NCI-H1436 treated with DMSO at 0.1 percent for 48 hours (cell line): ENCODE measurements at places on chromosomes 3 and 15.

- DNase-seq = no peak
Measured at GRCh38 chr3:15919971-15920370, 122.2 kb upstream of the ANKRD28 start.

GRCh38 chr3:72223116-72223515 is 438.2 kb upstream of the PROK2 start:
- no peak for DNase-seq

DNA sequence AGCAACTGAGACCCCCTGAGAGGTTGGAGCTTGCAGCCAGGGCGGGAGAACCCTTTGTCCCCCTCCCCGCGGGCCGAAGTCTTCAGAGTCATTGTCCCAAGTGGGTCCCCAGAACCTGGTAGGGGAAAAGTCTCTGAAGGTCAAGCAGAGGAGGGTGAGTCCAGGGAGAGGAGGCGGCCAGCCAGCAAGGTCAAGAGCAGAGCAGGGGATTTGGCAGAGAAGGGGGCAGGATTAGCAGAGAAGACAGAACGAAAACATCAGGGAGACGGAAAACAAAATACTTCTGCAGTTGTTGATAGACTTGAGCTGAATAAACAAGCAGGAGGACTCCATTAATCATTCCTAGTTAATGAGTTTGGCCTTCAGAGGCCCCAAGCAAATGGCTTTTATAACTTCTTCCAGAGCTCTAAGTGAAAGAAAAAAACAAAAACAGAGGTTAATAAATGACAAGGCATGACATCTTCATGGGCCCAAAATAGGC is 66.7 kb downstream of the GRIP2 start:
- DNase-seq = no peak

GRCh38 chr15:72564091-72564490 is 90.0 kb downstream of the ARIH1 start:
- no peak for DNase-seq

- DNase-seq = no peak
Measured at GRCh38 chr3:120796976-120797375, 54.4 kb downstream of the GTF2E1 start.
